ENCODE measurements at places on chromosomes 4 and X.

DNA sequence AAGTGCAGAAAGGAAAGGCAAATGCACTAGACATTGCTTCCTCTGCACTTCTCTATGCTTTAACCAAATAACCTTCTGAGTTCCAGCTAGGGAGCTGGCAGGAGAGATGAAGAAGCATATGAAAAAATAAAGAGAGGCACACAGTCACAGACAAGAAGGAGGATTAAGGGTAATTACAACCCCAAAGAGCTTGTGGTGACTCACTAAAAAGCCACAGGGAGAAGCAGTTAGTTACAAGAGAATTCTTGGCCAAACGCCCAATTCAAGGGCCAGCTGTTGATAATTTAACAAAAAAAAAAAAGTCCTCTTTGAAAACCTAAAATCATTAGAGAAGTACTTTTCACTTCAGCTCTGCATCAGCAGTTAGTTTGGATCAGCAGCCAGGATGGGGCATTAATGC is 478.0 kb downstream of the KCNIP4 start:
- no peak for DNase-seq

DNA sequence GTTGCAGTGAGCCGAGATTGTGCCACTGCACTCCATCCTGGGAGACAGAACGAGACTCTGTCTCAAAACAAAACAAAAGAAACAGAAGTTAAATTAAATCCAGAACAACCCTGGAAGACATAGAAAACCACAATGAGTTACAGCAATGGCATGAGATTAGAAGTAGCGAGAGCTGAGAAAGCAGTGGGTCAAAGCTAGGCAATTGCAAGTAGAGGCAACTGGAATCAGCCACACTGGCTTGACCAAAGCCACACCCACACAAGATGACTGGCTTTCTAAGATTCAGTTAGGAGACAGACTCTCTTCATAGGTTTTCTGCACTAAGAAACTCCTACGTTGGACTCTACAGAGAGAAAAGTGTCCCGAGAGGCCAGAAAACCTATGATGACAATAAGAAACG is 443.0 kb downstream of the GPM6A start:
- no peak for DNase-seq

GRCh38 chr4:113012786-113013185 is 36.7 kb upstream of the ANK2 start:
- no peak for DNase-seq

GRCh38 chr4:89129080-89129640 is 17.8 kb downstream of the TIGD2 start:
- no peak for DNase-seq

GRCh38 chr4:76067652-76068286 is 6.7 kb upstream of the ART3 start:
- peak; percentile 39 for DNase-seq

- no peak for DNase-seq
These were observed 144.1 kb downstream of the SOWAHB start for GRCh38 chr4:76753814-76754213.

GRCh38 chrX:53268173-53268572 is 13.2 kb downstream of the IQSEC2 start:
- no peak for DNase-seq

- DNase-seq: no peak
These were observed 503.9 kb downstream of the PDHA2 start for GRCh38 chr4:96343836-96344235.

GRCh38 chr4:160386846-160387245 is 1284.0 kb downstream of the RAPGEF2 start:
- DNase-seq: no peak

DNA sequence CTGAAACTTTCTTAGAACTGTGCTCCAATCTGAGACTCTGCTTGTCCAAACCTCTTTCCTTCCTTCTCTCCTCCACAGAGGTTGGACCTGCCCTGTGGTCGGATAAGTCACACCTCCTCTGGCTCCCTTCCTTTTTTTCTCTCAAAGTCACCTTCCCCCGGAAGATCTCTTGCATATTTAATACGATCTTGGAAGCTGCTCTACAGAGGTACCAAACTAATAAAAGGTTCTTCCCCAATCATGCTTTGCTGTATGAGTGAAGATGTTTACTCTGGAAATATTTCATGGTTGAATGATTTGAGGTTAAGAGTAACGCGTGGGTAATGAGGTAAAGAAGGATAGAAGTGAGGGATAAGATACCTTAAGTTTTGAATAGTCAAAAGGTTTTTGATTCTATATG is 166.0 kb downstream of the ATG4A start:
- DNase-seq: no peak

DNA sequence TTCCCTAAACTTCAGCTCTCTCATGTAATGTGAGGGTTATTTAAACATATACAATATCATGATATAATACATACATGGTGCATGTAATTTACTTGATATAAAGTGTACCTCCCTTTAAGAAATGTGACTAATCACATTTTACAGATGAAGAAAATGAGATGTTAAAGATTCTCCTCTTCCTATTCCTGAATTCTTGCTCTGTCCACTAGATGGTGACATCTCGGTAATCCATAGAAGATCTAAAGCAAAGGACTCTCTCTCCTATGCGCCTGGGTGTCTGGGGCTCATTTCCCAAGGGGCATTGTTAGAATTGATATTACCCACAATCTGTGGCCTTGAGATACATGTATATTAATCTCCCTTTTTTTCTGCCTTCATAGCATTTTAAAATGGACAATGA is 804.9 kb downstream of the RAB28 start:
- DNase-seq: no peak

DNA sequence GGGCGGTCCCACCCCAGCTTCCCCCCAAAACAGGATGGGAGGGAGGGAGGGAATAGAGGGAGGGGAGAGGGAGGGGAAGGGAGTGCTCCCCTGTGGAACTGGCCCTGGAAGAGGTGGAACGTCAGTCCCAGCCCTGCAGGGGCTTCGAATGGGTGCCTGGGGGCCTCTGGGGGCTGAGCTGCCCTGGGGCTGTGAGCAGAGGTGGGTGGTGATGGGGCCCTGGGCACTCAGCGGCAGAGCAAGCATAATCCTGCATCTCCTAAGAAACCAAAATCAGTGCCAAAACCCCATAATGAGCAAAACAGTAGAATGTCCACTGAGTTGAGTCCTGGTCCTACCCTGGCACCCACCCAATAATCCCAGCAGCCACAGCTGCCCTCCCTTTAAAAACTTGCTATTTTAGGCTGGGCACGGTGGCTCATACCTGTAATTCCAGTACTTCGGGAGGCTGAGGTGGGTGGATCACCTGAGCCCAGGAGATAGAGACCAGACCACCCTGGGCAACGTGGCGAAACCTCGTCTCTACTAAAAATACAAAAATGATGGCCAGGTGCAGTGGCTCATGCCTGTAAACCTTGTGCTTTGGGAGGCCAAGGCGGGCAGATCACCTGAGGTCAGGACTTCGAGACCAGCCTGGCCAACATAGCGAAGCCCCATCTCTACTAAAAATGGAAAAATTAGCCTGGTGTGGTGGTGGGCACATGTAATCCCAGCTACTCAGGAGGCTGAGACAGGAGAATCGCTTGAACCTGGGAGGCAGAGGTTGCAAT is 11.1 kb downstream of the DOK7 start:
- DNase-seq: no peak

- DNase-seq: no peak
These were observed 2.9 kb upstream of the ATOH1 start for GRCh38 chr4:93825551-93826216.

- no peak for DNase-seq
These were observed 5.5 kb downstream of the DDX60L start for GRCh38 chr4:168474660-168475320.

GRCh38 chr4:61522312-61522711 is 322.2 kb downstream of the ADGRL3 start:
- no peak for DNase-seq

- peak; percentile 7 for DNase-seq
These were observed at the start of gene NUDT11 for GRCh38 chrX:51496501-51497291. NUDT11 (minus strand) TSS chrX:51496592; CDS start chrX:51496444, 148 bp downstream.

DNA sequence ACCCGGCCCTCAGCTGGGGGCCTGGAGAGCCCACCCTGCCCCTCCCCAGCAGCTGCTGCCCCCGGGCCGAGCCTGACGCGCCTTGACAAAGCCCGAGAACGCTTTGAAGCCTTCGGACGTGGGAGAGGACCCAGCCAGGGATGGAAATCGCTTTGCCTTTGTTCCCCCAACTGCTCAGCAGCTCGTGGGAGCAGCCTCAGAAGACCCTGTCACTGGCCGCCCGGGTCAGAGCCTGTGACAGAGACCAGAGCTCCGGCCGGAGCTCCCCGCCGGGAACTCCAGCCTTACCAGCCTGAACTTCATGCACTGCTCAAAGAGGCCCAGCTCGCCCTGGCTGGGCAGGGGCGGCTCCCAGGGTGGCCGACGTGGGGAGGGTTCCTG is 2.6 kb upstream of the SLC6A8 start:
- DNase-seq: no peak

GRCh38 chrX:129650821-129651510 is 3.8 kb downstream of the APLN start:
- DNase-seq: no peak

- DNase-seq: peak; percentile 17
These were observed at the start of gene PIR for GRCh38 chrX:15493118-15493962. PIR (minus strand) TSS chrX:15493333; CDS start chrX:15491257, 2,076 bp downstream.

- no peak for DNase-seq
These were observed 336.5 kb downstream of the BMPR1B start for GRCh38 chr4:95093936-95094929.

GRCh38 chr4:150045410-150045809 is 32.8 kb upstream of the DCLK2 start:
- DNase-seq: no peak

GRCh38 chr4:5869966-5870619 is 22.8 kb downstream of the CRMP1 start:
- no peak for DNase-seq

DNA sequence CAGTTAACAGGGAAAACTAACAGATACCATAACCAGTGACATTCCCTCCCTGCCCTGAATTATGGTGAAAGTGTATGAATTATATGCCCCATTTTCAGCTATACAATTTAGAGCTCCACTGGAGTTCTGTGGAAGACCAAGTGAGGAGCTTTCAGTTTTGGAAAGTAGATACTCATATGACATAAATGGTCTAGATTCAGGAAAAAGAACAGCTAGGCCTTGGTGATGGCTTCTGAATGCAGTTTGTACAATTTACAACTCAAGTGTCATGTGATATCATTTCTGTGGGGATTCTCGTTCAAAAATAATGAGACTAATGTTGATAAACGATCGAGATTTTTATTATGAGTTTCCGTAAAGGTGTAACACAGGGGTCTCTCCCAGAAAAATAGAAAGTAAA is 8.2 kb upstream of the SEC24B start:
- no peak for DNase-seq

DNA sequence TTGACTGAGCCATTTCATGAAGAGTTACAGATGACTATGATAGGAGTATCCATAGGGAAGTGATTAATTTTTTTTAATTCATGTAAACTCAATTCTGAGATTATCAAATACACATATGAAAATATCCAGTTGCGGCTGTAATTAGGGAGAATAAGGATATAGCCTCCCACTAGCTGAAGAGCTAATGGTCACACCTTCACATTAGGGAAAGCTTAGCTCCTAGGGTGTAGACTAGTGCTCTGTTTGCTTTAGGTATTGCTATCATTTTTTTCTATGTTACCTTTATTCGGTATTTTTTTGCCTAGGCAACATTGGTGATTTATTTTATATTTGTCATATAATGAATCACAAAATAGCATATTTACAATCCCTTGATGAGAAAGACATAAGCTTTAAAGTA is 39.6 kb upstream of the EPGN start:
- DNase-seq: no peak

GRCh38 chrX:64198036-64198435 is 7.5 kb downstream of the AMER1 start:
- DNase-seq: no peak

GRCh38 chr4:10056334-10057022 is 35.2 kb upstream of the SLC2A9 start:
- DNase-seq: no peak

Measured in activated CD4-positive, alpha-beta T cell treated with anti-CD3 and anti-CD28 coated beads for 1 hour (primary cell).